ENCODE measurements at places on chromosomes 3 and 15.

- no peak for DNase-seq
Measured at GRCh38 chr3:45123030-45123429, 23.1 kb downstream of the CDCP1 start.

DNA sequence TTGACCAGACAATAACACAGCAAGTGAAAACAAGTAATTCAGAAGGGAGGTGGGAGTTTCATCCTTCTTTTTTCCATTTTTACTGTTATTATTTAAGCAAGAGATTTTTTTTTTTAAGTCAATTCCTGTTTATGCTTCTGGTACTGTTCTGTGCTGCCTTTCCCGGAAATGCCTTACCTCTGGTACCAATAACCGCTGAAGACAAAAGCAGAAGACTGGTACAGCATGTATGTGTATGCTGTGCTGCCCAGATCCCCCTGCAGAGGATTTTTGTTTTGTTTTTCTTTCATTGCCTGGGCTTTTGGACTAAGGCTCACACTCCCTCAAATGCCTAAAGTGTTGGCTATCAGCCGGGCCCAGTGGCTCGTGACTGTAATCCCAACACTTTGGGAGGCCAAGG lies 21.3 kb upstream of the SRGAP3 start:
- DNase-seq: no peak

DNA sequence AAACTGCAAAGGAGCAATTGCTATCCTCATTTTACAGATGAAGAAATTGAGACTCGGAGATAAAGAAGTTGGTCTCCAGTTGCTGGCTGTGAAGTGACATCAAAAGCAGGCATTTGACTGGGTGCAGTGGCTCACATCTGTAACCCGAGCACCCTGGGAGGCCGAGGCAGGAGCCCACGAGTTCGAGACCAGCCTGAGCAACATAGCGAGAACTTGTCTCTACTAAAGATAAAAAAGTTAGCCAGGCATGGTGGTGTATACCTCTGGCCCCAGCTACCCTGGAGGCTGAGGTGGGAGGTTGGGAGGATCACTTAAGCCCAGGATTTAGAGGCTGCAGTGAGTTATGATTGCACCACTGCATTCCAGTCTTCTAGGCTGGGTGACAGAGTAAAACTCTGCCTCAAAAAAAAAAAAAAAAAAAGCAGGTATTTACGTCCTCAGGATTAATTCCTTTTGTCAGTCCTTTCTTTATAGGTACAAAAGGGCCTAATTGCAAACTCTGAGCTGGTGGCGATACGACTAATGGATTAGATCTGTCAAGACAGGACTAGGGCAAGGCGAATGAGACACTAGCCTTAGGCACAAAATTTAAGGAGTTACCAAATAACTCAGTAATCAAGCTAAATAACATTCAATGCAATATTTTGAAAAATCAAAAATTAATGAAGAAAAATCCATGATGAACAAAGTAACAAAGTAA lies 5.9 kb upstream of the DNASE1L3 start:
- DNase-seq: no peak

DNA sequence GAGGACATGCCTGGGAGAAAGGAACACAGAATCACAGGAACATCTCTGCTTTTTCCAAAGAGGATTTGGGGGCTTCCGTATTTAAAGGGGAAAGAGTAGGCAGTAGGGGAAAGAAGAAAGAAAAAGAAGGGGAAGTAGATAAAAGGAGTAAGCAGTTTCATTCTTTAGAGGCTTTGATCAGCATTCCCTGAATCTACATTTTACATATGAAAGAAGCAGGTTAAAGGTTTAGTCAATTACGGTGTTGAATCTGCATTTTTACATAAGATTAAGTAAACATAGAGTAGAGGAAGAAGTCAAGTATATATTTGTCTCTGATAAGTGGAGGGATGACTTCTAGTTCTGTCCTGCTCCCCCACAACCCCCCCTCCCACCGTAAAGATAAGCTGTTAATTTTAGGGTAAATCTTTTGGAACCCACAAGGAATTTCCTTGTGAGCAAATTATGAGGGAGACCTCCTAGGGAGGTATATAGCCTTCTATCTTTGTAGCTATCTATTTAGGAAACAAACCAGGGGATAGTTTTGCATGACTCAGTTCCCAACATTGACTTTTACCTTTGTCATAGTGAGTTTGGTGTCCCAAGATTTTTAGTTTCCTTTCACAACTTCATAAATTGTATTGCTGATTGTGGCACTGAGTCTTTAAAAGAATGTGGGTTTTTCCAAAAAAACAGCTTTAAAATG lies 8.7 kb upstream of the P2RY12 start:
- no peak for DNase-seq

- no peak for DNase-seq
Measured at GRCh38 chr3:127264292-127264691, 23.6 kb downstream of the PRR20G start.

DNA sequence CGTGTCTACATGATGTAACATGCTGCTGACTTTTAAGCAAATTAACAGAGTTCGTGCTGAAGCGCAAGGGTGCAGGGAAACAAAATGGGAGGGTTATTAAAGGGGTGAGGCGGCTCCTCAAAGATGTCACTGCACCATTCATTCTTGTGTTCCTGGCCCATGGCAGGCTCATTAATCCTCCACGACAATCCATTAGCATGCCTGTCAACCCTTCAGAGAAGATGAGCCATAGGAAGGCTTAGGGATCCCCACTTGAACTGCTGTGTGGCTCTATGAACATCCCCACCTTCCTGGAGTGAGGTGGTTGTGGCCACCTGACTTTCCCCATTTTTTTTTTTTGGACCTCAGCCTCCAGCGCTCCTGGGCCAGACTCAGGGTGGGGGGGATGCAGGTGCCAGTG lies 45.8 kb downstream of the IGF1R start:
- DNase-seq: no peak

DNA sequence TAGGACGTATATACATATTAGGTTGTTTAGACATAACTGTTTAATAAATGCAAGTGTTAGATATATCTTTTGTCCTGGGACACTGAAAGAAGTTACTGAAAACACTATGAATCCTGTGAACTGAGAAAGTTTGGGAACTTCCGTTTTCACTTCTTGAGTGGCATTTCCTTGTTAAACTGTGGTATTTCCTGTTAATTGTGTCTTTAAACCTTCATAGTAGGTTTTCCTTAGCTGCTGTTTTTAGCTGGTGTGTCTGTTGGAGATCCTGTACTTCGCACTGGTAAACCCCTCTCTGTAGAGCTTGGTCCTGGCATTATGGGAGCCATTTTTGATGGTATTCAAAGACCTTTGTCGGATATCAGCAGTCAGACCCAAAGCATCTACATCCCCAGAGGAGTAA lies 37.1 kb downstream of the ATP6V1A start:
- DNase-seq: no peak

DNA sequence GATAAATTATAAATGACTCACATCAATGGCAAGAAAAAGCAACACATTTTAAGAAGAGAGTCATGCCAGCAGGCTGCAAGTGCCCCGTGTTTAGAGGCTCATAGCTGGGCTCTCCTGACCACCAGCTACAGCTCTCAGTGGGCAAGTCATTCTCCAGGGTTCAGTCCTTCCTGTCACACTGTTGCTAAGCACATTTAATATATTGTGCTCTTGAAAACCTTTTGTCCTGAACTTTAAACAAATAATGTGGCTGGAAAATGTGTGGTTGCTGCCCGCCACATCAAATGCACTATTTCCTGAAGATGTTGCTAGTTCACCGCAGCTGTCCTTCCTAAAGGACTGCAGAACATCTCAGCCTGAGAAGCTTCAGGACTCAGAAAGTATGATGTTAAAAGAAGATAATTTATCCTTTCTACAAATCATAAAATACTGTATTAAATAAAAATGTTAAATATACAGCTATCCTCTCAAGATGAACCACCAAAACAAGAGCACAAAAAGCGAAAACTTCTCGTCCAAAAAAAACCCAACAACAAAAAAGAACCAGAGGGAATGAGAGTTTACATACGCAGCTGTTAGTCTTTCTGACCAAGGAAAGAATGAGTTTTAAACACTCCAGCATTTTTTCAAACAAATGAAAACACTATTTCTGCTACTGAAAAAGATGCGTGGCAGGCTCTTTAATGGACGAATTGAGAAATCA lies 951 bp downstream of the TARS3 start:
- peak; percentile 7 for DNase-seq

DNA sequence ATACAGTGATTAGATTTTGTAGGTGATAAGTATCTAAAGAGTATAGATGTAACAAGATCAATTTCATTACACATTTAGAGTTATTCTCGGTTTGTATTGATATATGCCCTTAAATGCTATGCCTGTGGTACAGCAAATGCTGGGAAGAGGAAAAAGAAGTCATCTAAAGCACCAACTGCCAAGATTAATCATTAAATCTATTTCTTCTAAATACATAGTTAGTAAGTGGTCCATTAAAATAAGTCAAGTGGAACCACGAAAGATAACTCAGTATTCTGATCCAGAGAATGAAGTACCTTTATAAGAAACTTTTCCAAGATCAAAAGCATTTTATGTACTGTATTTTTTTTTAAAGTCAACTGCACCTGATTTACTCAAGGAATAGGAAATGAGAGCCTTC lies 142.1 kb upstream of the CGNL1 start:
- no peak for DNase-seq

DNA sequence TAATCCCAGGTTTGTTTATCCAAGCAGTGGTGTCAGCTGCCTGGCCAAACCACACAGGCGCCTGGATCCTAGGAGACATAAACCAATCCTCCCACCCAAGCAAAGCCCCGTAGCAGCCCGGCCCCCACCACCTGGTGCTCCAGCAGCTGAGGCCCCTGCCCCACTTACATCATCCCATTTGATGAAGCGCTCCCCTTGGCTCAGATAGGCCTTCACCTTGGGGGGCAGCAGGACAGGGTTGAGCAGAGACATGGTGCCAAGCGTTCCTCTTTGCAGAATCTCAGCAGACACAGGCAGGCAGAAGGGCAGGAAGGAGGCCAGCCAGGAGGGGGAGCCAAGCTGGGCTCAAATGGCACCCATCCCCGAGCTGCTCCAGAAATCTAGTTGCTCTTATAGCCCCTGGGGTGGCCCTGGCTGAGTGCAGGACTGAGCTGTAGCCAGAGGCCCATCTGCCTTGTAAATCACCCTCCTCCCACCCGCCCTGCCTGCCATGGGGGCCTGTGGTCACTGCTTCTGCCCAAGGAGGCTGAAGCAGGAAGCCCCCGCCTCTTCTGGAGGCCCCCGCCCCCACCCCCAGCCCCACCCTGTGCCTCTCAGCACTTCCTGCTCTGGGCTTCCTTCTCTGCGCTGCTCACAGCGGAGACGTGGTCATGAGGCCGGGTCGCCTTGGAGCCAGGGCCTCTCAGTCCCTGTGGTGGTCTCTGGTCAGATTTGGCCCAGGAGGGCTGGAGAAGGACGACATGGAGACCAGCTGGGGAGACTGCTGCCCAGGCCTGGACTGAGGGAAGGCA lies at the start of gene PLCB2:
PLCB2 (minus strand) TSS at position 515 of the 791 bp plus-strand sequence; CDS start at position 252, 263 bp downstream.
- peak; percentile 68 for DNase-seq

DNA sequence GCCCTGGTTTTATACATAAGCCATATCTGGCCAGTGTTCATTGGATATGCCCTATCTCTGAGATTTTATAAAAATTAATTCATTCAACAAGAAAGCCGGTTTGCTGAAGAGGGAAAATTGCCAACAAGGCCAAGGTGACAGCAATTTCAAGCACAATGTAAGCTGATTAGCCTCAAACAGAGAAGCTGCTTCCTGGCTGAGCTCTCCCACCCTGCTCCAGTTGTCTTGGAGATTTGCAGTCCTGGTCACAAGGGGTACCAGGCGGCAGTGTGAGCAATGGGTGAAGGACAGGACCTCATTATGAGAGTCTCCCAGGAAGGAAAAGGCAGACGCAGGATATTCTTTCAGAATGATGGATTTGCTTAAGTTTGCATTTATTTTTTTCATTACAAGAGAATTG lies 5.4 kb upstream of the THSD4 start:
- DNase-seq: no peak

- DNase-seq: no peak
Measured at GRCh38 chr3:43786102-43786501, 95.4 kb downstream of the ABHD5 start.

GRCh38 chr3:185270262-185270955 lies 16.6 kb upstream of the EHHADH start:
- DNase-seq: no peak

DNA sequence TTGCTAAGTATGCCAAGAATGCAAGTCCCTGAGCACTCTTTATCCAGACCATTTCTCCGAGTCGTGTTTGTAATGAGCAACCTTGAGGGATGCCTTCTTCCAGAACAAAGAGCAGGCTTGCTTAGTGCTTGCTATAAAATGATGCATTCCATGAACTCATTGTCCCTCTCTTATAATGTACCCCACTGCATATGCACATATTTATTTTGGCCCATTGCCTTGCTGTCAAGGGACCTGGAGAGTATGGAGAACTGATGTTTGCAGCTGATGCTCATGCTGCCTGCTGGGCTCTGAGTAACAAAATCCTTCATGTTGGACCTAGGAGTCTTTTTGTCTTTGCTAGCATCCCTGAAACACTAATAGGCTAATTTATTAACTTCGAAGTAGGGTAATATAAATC lies 97.8 kb upstream of the AADACL2 start:
- DNase-seq: no peak

GRCh38 chr3:179880868-179881267 lies 155.9 kb downstream of the PEX5L start:
- no peak for DNase-seq

GRCh38 chr3:14853271-14853951 lies 34.6 kb downstream of the FGD5 start:
- no peak for DNase-seq

DNA sequence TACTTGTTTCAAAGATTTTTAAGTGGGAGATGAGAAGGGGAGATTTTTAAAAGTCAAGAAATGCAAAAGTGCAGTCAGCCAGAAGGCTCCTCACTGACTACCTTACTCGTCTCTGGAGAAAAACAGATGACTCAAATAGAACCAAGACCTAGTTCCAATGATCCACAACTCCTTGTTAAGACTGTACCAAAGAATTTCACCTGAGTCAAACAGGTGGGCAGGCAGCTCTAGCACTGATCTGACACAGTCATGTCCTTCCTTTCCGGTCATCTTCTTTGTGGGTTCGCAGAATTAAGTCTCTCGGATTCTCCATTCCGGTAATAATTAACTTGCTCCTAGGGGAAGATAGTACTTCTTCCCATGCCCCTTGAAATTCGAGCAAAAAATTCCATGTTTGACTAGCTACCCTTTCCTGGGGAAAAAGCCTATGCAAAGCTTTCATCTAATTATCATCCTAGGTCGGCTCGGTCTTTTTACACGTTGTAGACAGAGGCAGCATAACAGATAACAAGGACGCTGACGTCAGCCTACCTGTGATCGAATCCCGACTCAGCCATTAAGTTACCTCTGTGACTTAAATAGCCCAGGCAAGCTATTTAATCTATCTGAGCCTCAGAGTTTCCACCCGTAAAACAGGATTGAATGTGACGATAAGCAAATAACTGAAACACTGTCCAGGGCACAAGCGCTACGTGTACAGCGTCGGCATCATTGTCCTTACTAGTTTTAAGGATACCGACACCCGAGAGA lies 758 bp downstream of the SELENOK start:
- DNase-seq: no peak

DNA sequence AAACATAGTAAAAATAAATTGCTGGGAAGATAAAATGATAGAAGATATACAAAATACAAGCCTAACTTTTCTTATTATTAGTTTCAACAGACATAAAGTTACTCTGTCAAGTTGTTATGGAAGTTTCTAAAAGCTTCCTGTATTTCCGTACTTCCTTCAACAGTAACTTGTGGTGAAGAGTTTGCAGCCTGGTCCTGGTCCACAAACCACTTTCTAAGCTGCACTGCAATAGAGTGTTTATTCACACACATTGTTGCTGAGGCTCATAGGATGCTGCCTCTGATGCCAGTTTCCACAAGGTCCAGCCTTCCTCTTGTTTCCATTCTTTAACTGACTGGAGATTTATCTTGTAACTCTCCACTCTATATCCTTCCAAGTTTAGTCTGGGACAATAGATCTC lies 39.4 kb upstream of the KY start:
- no peak for DNase-seq

GRCh38 chr3:71207632-71208031 lies 375.9 kb downstream of the FOXP1 start:
- DNase-seq: no peak

All from activated effector memory CD4-positive, alpha-beta T cell treated with Interleukin-2 at 50 U/mL for 16 hours (primary cell).